ENCODE measurements at places on chromosomes 7 and 10.

- DNase-seq = no peak
These were observed 257.6 kb upstream of the ZMIZ1 start for GRCh38 chr10:78811174-78811573.

GRCh38 chr7:22860337-22860736 lies 37.7 kb upstream of the TOMM7 start:
- DNase-seq = no peak

DNA sequence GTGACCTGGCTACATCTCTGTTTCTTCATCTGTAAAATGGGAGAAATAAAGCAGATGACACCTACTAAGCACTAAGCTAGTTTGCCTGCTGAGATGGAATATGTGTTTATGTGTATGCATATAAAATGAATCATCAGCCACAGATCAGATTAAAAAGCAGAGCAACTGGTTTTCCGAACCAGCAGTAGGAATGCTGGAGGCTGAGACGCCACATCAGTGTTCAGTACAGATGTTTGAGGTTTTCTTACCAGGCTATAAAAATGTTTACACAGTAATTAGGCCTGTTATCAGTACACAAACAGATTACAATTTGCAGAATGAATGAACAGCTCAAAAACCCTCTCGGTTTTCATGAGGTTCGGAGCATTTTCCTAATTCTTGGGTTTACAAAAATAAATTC lies 85.8 kb downstream of the CALN1 start:
- no peak for DNase-seq

DNA sequence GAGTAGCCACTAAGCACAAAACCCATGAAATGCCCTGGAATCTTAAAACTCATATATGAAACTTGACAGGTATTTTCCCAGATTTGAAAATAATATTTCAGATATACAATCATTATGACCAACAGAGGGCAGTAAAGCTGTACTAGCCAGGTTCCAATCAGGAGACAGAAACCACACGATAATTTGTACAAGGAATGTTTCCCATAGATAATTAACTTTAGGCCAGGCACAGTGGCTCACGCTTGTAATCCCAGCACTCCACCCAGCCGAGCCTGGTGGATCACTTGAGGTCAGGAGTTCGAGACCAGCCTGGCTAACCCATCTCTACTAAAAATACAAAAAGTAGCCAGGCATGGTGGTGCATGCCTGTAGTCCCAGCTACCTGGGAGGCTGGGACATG lies 31.0 kb upstream of the NUB1 start:
- DNase-seq = no peak

DNA sequence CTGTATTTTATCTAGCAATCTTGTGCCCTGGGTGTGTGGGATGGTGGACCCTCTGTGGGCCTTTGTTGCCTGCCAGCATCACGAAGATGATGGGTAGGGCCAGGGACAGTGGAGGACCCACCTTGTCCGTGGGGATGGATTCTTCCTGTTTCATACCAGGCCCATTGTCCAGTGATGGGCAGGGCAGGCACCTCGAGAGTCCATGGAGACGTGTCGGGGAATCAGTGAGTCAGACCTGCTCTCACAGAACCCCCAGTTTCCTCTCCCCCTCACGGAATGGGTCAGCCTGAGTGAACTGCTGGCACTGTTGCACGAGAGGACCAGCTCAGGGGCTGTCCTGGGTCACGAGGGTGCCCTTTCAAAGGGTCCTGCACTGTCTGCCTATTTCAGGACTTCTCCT lies 401.2 kb downstream of the RPS24 start:
- DNase-seq = no peak

DNA sequence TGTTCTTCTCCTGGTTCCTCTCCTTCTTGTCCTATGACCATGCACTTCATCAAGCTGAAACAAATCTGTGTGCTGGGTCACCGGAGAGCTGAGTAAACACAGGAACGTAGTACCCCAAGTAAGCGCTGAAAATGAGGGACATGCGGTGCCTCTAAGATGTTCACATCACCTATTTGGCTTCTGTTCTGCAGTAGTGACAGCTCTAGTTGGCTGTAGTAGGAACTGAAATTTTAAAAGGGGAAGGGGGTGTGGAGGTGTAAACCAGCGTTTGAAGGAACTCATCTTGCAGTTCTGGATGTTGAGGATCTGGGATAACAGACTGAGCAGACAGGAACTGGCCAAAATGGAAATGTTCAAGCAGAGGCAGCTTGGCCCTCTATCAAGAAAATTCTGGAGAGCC lies 85.2 kb downstream of the WNT2 start:
- no peak for DNase-seq

- no peak for DNase-seq
These were observed 7.6 kb downstream of the NDST2 start for GRCh38 chr10:73803680-73804286.

- DNase-seq = no peak
These were observed 269.6 kb downstream of the MDFIC start for GRCh38 chr7:115191526-115191925.

- DNase-seq = no peak
These were observed 1324.5 kb downstream of the XPNPEP1 start for GRCh38 chr10:108598831-108599230.

GRCh38 chr7:157309988-157310668 lies 26.7 kb upstream of the DNAJB6 start:
- peak; percentile 85 for DNase-seq

DNA sequence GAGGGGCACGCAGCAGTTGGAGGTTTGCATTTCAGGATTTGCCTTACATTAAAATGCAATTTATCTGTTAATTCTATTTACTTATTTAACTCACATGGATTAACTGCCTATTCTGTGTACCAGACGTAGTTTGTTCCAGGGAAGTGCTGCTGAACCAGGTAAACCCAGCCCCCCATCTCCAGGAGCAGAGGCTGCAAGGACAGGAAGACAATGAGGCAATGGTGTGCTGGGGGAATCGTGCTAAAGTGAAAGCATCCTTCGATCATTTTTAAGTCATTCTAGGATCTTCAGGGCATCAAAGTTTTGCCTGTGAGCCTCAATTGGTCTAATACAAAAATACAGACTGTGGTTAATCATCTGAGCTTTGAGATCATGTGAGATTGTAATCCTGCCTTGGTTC lies 166.4 kb downstream of the DNAJB6 start:
- DNase-seq = no peak

DNA sequence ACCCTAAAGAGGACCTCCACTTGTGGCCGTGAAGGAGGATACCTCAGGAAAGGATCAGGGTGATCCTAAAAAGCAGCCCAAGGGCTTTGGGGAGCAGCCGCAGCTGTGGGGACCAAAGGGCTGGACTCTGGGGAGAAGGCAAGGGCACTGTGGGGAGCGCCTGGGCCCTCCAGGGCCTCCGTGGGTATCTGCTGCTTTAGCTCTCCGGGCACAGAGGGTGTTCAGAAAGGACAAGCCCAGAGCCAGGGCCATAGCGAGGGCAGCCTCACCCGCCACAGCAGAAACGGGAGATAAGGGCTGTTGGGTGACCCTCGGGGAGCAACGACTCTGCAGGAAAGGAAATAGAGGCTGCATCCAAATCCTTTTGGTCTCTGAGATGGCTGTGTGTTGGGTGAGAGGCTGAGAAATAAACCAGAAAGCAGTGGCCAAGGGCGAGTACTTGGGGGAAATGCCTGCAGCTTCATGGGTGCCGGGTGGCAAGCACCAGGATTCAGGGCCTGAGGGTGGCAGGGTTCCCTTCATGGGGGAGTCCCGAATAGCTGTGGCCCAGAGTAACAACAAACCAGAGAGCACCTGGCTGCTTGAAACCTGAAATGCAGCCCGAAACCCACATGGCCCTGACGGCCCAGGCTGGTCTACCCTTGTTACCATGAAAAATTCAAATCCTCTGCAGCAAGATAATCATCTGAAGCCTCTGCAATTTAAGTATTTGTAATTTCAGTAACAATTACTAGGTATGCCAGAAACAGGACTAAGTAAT lies 95.2 kb downstream of the VIPR2 start:
- no peak for DNase-seq

DNA sequence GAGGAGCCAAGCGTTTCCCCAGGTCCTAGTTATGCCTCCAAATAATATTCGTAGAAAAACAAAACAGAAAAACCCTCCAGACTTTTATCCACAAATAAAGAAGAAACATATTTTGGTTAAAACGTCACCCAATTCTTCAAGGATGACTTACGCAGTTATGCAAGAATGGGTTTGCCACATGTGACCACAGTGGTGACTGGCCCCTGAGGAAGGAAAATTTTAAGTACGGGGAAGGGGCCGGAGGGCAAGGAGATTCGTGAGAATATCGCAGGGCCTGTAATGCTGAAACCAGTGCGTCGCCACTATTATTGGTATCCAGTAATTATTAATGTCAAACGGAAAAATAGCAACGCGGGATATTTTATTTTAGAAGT lies 537 bp upstream of the MRPS24 start:
- no peak for DNase-seq

DNA sequence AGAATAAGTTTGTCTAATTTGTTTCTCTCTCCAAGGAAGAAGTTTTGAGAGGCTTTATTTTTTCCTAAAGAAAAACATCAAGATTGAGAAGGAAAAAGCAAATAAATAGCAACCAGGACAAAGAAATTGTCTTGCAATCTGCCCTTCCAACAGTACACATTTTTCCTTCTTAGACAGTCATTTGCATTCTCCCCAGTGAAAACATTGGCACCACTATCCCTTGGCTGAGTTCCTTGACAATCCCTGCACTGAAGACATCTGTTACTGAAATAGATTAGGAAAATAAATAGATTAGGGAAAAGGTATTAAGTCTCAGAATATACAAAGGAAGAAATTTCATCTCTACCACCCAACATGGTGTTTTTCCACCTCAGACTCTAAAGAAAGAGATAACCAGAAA lies 12.2 kb upstream of the TMEM243 start:
- DNase-seq = peak; percentile 47

- DNase-seq = no peak
These were observed 64.2 kb downstream of the BICC1 start for GRCh38 chr10:58576751-58577436.

All from globus pallidus (tissue), 1 donor.